ENCODE measurements at places on chromosomes 7 and 10.

DNA sequence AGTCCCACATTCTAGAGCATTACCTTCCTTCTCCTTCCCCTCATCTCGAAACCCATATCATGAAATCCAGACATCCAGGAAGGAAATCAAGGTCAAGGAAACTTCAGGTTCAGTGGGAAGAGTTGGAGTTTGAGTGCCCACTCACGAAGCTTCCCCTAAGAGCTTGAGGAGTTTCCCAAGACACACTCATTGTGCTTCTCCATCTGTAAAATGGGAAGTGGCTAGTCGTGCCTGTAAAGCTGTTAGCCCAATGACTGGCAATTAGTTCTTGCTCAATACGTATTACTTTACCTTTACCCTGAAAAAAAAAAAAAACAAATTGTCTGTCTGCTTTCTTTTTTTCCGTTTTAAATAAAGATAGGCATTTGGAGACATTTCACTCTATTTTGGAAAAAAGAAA is 42.3 kb downstream of the GPAM start:
- no peak for DNase-seq

DNA sequence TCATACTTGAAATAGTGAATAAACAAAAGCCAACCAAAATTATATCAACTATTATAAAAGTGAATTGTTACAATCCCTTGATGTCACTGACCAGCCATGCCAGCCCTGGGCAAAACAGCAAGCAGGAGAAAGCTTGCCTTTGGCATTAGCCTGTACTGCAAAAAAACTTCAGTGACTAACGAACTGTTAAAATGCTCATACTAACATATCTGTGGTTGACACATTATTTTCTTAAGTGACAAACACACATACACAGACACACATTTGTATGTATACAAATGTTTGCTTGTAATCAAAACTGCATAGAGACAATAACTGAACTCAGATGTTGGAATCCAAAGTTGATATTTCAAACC is 29.5 kb downstream of the CHCHD3 start:
- no peak for DNase-seq

- DNase-seq: no peak
Observed at GRCh38 chr10:129901389-129902006, 62.6 kb downstream of the EBF3 start.

DNA sequence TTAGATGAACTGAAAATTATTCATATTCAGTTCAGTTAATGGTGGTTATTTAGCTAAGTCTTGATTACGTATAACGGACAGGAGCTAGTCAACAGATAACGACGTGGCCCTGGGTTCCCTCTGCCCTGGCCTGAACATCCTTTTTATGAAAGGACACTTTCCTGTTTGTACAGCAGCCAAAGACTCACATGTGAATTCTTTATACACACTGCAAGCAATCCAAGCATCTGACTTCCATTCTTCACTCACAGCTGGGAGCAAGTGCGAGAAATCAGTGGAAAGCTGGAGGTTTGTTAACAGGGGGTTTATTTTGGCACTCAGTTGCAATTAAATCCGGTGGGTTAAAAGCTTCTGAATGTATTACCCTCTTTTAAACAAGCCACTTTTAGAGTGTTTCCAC is 148.1 kb upstream of the GDF10 start:
- no peak for DNase-seq

DNA sequence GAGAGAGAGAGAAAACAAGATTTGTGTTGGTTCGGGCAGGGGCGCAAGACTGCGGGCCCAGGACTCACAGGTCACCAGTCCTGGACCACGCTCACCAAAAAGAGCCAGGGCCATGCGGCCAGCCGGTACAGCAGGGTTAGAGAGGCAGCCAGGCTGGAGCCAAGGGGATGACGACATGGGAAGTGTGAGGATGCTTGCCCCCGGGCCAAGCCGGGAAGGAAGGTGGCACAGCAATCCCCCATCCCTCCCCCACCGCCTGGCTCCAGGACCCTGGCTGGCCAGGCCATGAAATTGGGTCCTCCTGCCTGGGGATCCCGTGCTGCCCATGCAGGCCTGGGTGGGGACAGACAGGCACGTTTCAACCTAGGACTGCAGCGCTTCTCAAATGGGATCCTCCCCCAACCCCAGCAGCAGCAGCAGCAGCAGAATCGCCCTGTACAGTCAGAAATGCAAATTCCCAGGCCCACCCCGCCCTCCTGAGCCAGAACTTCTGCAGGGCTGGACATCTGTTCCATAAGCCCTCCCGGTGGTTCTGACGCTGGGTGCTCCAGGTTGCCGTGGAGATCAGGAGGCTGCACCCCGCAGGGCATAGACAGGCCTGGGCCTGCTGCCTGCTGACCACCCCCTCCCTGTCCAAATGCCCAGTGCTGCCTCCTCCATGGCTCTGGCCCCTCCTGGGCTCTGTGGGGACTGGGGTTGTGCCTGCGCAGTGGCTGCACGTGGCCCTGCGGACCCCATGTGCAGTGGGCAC is 35.0 kb downstream of the YKT6 start:
- no peak for DNase-seq
